ENCODE measurements at places on chromosomes 16 and 17. TPM values are rescaled to one million over a fixed set of nuclear protein-coding genes. Genes with fewer than 3 reads are reported as not detected.

DNA sequence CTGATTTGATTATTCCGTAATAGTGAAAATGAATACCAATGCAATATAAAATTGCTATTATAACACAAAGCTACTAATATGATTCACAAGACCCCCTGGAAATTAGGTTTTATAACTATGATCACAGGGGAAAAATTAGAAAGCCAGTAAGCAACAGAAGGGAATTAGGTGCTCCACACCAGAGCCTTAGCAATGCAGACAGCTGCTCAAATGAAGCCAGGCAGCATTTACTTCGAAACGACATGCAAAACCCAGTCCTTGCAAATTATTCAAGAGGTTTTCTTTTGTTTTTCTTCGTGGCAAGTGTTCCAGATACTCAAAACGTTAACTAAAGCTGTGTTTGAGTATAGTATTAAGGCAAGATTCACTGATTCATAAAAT, 47.9 kb downstream of the TOX3 start:
- no peak for DNase-seq

- DNase-seq, result peak; percentile 75
Observed at GRCh38 chr16:53809088-53809932, 105.4 kb downstream of the FTO start.

DNA sequence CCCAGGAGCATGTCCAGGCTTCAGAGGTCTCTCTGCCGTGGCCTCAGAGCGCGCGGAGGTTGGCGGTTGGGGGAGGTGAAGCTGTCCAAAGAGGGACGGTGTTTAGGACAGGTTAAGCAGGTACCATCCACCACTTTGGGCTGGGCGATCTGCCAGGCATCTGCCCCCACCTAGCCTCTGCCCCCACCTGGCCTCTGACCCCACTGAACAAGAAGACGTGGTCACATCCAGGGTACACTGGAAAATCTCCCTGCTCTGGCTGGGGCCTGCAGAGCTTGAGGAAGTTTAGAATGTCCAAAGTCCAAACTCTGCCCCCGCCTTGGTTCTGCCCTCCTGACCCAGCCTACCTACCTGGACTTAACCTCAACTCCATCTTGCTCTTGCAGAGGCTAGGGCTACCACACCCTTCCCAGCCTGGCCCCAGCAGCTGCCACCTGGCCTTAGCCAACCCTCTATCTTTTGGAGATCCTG, 1.6 kb downstream of the ITGA3 start:
- no peak for DNase-seq

- no peak for DNase-seq
Observed at GRCh38 chr16:55856950-55857349, 18.2 kb downstream of the CES5A start.

DNA sequence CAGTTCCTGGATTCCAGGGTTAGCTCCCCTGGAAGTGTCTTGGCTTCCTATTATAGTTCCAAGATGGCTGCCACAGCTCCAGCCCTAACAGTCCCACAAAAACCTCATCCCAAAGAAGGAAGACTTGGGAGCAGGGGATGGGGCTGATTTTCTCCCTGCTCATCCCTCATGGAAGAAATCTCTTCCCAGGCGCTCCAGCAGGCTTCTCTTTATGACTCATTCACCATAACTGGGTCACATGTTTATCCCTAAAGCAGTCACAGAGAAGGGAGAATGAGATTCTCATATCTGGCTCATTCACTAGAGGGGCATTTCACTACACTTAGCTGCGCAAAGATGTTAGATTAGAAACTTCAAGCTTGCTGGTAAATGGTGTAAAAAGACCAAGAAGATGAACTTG, 206.5 kb upstream of the IRX3 start:
- DNase-seq, result no peak

- DNase-seq, result peak; percentile 43
Observed at GRCh38 chr17:732902-733720, 715 bp downstream of the TLCD3A start.

- DNase-seq, result no peak
Observed at GRCh38 chr17:41171886-41172285, 3.9 kb upstream of the KRTAP4-3 start.

- no peak for DNase-seq
Observed at GRCh38 chr17:32206861-32207260, 58.8 kb upstream of the RHBDL3 start.

DNA sequence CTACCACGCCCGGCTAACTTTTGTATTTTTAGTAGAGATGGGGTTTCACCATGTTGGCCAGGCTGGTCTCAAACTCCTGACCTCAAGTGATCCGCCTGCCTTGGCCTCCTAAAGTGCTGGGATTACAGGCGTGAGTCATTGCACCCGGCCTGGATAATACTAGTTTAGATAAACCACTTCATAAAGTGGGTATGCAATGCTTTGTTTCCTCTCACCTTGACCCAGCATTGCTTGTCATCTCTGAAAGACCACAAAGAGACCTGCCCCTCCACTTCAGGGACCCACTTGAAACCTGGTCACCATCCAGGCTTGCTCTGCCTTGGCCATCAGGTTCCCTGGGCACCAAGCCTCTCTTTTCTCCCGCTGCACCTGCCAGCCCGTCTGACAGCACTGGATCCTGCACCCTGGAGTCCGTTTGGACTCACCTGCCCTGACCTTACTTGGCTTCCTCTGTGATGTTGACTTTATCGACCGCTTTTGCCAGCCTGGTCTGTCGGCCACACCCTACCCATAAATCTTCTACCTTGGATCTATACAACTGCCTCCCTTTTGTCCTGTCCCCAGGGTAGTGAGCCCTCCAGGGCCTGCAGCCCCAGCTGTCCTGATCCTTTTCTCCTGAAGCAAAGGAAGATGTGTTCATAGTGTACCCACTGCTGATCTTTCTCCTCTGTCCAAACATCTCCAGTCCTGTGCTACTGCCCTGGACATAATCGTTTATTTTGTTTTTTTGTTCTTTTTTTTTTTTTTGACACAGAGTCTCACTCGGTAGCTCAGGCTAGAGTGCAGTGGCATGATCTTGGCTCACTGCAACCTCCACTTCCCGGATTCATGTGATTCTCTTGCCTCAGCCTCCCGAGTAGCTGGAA, 12.7 kb upstream of the ZG16 start:
- peak; percentile 67 for DNase-seq

DNA sequence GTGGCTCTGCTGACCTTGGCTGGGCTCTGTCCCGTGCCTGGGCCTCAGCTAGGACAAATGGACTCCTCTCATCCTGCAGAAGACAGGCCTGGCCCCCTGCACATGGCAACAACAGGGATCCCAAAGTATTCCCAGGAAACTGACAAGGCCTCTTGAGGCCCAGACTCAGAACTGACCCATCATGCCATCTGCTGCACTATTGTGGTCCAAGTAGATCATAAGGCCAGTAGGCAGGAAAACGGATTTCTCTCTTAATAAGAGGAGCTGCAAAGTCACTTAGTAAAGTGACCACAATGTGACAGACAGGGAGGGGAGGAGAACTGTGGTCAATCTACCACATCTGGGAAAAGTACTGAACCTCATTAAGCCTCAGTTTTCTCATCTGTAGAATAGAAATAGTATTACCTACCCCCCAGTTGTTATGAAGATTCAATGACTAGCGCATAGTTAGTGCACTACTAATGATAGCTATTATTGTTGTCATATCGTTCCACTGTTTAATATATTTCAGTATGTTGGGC, 62.1 kb upstream of the TNRC6A start:
- no peak for DNase-seq

GRCh38 chr17:27455914-27456680, at the start of gene KSR1:
KSR1 (plus strand) TSS chr17:27456448; CDS start chr17:27456644, 196 bp downstream.
- DNase-seq, result peak; percentile 61

DNA sequence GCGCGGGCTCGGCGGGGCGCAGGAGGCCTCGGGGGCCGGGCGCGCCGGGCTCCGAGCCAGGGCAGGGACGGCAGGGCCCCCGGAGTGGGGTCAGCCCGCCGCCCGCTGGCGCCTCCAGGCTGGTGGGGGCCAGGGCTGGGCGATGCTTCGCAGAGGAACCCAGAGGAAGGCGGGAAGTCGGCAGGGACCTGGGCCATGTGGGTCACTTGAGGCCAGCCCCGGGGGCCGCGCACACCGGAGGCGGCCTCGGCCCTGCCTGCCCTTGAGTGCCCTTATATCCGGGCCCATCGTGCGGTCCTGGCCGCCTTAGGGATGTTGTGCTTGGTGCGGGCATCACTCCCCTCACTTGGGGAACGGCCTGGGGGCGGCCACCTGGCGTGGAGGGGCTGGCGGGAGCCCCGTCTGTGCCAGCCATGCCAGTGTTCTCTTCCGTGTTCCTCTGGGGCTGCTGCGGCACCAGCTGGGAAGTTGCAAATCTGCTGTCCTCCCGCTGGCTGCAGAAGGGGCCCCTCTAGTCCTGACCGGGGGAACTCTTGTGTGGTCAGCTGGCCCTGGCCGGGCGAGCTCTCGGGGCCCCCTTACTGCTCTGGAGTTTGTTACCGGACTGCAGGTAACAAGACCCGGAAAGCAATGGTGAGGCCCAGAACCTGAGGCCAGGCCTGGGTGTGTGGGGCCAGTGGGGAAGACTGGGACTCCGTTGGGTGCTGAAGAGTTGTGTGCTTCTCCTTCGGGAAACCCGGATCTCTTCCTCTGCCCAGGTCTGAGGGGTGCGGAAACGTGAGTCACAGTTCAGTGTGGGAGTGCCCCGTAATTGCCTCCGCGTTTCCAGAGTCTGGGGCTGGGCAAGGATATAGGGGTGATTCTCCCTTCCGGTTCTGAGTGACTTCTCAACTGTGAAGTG, 849 bp downstream of the CAPN15 start:
- peak; percentile 39 for DNase-seq

- peak; percentile 20 for DNase-seq
Observed at GRCh38 chr17:14792746-14793145, 472.4 kb downstream of the PMP22 start.

GRCh38 chr16:81600275-81600674, 155.7 kb downstream of the CMIP start:
- DNase-seq, result peak; percentile 76

DNA sequence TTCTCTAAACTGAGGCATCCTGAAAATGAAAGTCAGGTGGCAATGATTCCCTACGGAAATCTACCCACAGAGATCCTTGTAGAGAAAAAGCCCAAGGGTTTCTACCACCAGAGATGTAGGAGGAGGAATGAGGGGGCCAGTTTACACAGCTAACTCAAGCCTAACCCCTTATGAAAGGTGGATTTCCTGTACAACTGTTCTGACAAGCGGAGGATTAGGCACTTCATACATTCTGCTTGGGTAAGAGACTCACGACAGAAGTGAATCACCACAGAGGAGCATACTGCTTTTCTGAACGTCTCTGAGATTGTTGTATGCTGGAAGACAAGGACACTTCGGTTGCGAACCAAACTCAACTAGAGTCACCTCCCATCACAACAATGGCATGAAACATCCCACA, 72.7 kb downstream of the SMG6 start:
- no peak for DNase-seq

- DNase-seq, result peak; percentile 38
Observed at GRCh38 chr17:37239690-37240334, 136.0 kb upstream of the C17orf78 start.

- no peak for DNase-seq
Observed at GRCh38 chr16:6570530-6570929, 762.1 kb upstream of the RBFOX1 start.

DNA sequence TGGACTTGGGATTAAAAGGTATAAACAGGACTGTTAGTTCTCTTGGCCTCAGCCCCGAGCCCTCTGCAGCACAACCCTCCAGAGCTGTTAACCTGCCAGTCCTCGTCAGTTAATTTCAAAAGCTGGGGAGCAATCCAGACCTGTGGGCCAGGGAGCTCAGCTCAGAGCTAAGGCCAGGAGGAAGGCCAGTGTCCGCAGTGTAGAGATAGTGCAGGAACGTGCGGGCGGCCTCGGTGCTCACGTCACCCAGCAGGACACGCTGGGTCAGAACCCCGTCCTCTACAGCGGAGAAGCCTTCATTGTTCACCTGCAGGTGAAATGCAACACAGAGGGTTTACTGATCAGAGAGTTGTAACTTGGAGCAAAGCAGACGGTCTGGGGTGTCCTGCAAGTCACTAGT, 15.4 kb upstream of the NLRC3 start:
- DNase-seq, result no peak

GRCh38 chr16:74998481-74999218, at the start of gene ZNRF1:
ZNRF1 (plus strand) TSS chr16:74999024; CDS start chr16:74999672, 648 bp downstream.
- peak; percentile 75 for DNase-seq

The BCL6B gene
- 0.12 TPM for total RNA-seq

The LGALS9B gene
- not detected for total RNA-seq

The PARD6A gene
- 16.4 TPM for total RNA-seq

The TBC1D3H gene
- not detected for total RNA-seq

The TRPV2 gene
- 0.69 TPM for total RNA-seq

The CA7 gene
- total RNA-seq, result not detected

The RHBDF2 gene
- 52.3 TPM for total RNA-seq

The KRTAP16-1 gene
- not detected for total RNA-seq

The PLA2G10 gene
- total RNA-seq, result 0.22 TPM

The KRT32 gene
- total RNA-seq, result 1.5 TPM

The CDH1 gene
- total RNA-seq, result 100 TPM

The CNTNAP4 gene
- total RNA-seq, result not detected
